Activated naive CD4-positive, alpha-beta T cell treated with anti-CD3 and anti-CD28 coated beads for 36 hours (primary cell): ENCODE measurements at places on chromosomes 2 and 18. TPM values are rescaled to one million over a fixed set of nuclear protein-coding genes. Genes with fewer than 3 reads are reported as not detected.

Gene FAM237A
- total RNA-seq = not detected

- no peak for DNase-seq
- no peaks in the 10 kb centered on the region for H3K27me3 ChIP-seq
- H3K27ac ChIP-seq = no peak overlapping the region
- no peaks in the 10 kb centered on the region for H3K4me1 ChIP-seq
- no peak overlapping the region for H3K4me3 ChIP-seq
Observed at GRCh38 chr2:150517951-150518680, 30.6 kb upstream of the RND3 start.

Gene RGPD3
- not detected for total RNA-seq

GRCh38 chr2:97267411-97268074, 154.6 kb downstream of the ANKRD36 start:
- no peak overlapping the region for H3K27ac ChIP-seq
- peaks cover 6% of the 10 kb centered on the region for H3K36me3 ChIP-seq

Gene SCYGR4
- not detected for total RNA-seq

DNA sequence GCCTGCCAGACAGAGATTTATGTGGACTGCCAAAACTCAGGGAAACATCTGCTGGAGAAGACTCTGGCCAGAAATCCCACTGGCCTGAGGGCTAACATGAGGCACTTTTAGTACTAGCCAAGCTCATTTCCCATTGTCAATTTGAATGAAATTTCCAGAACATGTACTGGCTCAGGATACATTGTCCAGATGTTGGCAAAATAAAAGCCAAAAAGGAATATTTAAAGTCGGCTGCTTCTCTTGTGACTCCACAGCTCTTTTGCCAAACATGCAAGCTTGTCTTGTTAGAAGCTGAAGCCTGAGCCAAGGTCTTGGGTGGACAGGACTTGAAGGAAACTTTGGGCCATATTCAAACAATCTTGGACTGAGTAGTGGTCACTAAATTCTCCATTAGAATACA, 215.5 kb downstream of the NCKAP5 start:
- no peaks in the 10 kb centered on the region for H3K4me1 ChIP-seq
- H3K4me3 ChIP-seq = no peak overlapping the region
- H3K27me3 ChIP-seq = no peaks in the 10 kb centered on the region
- H3K27ac ChIP-seq = no peak overlapping the region

Gene MYO3B
- not detected for total RNA-seq
